Inflammatory macrophage treated with lipopolysaccharide for 1 hour (primary cell): ENCODE measurements at places on chromosomes 1 and 21.
A peak's percentile ranks its signal among the peaks of the same experiment; 100 is the strongest.

DNA sequence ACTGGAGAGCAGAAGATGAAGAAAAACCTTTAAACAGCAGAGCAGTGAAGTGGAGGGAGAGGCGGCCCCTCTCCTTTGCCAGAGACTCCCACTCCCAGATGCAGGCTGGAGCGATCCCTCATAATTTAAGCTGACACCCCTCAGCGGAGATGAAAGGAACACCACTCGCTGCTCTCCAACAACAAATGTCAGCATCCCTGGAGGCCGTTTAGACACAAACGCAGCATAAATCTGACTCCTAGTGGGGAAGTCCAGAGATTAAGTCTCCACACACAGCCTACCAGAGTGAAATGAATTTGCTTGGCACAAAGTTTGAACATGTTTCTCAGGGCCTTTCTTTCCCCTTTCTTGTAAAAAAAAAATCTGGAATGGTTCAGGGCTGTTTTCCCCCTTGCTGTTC lies 137.8 kb downstream of the LMX1A start:
- no peak for DNase-seq

- DNase-seq: no peak
Measured at GRCh38 chr1:17732475-17732874, 22.7 kb upstream of the ACTL8 start.

GRCh38 chr1:232816324-232816723 lies 11.1 kb downstream of the MAP10 start:
- no peak for DNase-seq

DNA sequence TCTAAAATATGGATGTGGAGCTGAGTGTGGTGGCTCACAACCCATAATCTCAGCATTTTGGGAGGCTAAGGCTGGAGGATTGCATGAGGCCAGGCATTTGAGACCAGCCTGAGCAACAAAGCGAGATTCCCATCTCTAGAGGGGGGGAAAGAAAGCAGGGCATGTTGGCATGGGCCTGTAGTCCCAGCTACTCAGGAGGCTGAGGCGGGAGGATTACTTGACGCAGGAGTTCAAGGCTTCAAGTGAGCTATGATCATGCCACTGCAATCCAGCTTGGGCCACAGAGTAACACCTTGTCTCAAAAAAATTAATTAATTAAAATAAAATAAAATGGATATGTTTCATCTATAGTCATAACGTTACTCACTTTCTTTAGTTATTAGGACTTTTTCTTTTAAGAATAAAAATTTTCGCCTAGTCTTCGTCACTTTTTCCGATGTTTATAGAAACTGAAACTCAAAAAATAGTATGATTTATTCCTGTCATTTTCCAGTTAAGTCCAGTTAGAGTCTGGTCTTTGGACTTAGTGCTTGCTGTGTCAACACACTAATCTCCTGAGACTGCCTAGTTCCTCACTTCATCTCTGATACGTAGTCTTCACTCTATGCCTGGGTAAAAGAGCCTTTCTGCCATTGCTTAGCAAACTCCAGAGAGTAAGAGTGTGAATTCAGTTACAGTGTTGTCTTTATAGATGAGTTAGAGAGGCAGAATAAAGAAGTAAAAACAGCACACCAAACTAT lies 28.0 kb downstream of the IARS2 start:
- no peak for DNase-seq

GRCh38 chr1:95653618-95654017 lies 419.6 kb downstream of the RWDD3 start:
- DNase-seq: no peak

- DNase-seq: peak; percentile 45
Measured at GRCh38 chr1:177948336-177948972, 21.4 kb downstream of the SEC16B start.

DNA sequence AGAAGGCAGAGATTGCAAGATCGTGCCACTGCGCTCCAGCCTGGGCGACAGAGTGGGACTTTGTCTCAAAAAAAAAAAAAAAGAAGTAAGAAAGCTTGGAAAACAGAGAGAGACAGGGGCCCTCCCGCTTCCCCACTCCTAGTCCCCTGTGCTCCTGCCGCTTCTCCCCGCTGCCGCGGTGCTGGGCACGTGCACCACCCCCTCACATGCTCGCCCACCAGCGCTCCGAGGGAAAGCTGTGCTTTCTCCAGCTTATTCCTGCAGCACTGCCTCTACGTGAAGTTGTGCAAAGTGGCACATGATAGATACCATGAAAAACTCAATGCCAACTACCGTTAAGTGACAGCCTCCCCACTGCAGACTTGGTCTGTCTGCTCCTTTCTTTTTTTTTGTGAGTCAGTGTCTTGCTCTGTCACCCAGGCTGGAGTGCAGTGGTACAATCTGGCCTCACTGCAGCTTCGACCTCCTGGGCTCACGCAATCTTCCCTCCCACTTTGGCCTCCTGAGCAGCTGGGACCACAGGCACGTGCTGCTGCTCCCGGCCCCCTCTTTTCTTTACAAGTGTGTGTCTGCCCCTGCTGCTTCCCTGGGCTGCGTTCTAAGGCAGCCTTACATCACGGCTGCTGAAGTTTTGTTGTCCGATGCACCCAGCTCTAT lies 15.4 kb downstream of the SLX9 start:
- DNase-seq: no peak

DNA sequence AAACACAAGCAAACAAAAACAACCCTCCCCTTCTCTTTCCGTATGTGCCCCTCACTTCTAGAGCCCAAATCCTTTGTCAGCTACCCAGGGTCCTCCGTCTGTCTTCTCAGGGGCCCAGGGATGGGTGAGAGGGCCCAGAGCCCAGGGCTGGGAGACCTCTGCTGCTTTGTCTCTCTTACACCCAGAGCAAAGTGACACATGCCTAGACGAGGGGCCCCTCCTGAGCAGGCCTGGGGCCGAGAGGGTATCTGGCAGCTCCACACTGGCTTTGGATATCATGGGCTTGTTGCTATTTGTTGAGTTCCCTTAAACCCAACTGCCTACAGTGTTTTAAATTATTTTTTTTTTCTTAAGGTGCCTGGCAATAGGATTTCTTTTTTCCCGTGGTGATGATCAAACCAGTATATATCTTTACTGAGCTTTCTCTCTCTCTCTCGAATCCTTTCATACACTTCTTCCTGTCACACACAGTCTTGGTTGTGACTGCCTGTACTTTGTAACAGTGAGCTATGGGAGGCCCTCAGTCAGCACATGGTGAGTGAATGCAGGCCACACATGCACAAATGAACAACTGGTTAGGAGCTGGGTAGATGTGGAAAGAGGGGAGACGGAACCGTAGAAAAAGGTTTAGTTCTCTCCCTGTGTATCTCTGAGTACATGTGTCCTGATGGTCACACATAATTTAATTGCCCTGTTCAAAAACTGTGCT lies 14.5 kb downstream of the RASSF5 start:
- no peak for DNase-seq
